Daoy (cell line): ENCODE measurements at places on chromosomes 1 and 21.

GRCh38 chr1:194069168-194069830 is 882.9 kb upstream of the B3GALT2 start:
- no peak for DNase-seq

GRCh38 chr21:15243406-15243805 is 178.6 kb upstream of the NRIP1 start:
- DNase-seq: no peak

DNA sequence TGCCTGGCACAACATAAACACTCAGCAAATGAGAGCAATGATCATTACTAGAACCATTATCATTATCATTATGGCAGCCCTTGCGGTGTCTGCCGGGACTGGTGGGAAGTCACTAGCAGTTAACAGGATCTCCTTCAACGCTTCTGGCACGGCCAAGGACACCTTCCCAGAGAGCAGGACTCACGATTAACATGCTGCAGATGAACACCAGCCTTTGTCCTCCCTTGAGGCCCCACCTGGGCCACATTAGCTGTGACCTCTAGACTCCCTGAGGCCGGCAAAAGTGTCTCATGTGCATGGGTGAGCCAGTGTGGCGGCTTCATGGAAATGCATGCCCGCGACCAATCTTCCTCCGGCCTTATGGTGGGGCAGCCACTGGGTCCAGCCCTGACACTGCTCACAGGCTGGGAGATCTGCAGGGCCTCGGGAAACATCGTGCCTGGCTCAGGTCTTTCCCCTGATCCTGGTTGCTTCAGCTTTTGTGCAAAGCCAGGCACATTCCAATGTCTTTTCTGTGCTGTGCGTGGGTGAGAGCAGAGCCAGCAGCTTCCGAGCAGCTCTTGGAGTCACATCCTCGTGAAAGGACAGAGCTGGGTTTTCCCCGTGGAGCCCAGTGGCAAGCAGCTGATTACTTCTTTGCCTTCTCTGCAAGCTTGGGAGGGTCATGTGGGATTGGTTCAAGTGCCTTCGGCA is 107.3 kb downstream of the HMGB4 start:
- no peak for DNase-seq

GRCh38 chr1:180167721-180168467 is 13.2 kb downstream of the QSOX1 start:
- DNase-seq: peak; percentile 83

DNA sequence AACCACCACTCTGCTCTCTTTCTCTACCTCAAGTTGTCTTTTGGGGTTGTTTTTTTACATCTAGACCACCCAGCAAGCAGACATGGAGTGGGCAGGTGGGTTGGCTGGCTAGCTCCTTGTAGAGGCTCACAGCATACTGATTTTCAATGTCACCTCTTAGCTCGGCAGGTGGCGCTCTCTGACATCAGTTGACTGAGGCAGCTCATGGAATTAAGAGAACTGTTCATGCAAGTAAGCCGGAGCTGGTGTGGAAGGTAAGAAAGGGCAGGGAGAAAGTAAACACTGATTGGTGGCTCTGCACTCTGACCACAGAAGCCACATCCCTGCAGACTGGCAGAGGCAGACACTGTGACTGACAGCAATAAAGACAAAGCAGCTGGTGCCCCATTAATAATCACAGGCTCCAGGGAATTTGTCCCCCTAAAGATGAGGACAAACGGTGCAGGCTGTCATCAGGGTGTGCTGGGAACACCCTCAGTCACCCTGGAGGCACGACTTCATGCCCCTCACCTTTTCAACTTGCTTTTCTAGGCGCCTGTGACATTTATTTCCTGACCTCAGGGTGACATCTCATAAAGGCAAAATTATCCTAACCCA is 226.8 kb downstream of the LMX1A start:
- peak; percentile 79 for DNase-seq

DNA sequence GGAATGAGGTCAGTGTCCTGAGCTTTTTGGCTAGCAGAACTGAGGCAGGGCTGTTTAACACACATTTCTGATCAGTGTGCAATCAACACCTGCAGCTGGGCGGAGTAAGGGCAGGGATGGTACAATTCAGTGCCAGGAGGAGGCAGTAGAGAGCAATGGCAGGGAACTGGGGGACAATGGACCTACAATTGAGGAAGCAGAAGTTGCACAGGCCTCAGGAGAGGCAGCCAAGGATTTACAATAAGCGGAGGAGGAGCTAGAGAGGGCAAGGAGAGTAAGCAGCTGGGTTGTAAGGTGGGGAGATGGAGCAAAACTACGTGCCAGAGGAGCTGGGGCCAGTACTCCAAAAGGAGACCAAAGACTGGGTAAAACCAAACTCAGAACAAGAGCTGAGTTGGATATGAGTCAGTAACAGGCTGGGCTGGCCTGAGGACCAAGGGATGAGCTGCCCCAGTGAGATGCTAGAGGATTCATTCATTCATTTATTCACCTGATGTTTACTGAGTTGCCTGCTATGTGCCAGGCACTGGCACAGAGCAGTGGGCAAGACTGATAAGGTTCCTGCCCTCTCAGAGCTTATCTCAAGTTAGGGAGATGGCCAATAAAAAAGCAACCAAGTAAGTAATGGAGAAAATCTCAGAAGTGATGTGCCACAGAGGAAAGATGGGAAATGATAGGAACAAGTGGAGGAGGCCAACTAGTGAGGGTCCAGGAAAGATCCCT is 10.4 kb upstream of the GALE start:
- peak; percentile 49 for DNase-seq

DNA sequence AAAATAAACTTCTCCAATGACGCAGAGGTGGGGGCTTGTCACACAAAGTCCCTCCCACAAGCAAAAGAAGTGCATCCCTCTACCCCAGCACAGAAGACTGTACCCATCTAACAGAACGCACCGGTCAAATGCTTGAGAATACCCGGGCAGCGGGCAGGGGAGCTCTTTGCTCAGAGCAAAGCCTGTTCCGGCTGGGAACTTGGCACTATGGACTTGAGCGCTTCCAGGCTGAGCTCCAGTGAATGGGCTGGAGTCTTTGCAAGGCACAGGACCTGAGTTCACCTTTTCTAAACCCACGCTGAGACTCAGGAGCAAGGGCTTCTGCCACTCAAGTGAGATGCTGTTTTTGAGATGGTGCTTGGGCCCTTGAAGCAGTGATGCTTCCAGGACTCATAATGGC is 20.3 kb downstream of the RHBG start:
- no peak for DNase-seq

DNA sequence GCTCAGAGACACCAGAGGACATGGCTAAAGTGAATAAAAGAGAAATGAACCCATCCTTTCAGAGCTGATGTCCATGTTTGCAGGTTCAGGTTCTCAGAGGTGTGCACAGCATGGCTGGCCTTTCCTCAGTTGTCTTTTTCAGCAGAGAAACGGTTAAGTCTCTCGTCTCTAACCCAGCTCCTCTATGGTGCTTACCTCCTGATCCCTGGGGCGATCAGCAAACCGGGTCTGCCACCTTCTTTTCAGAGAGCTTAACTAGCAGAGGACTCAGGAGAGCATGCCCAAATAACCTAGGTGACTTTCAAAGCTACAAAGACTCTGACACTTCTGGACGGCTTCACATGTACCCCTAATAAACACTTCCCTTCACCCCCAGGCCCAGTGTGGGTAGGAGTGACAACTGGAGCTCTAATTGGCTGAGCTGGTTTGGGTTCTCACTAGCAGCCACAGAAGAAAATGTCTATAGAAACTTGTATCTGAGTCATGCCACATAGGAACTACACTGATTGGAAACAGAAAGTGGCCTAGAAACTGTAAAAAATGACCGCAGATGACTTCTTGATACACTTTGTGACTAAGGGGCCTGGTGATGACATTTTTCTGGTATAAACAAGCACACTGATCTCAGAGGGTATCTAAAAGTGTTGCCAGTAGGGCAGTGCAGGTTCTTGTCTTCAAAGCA is at the start of gene AIM2:
Gene AIM2 (minus strand): TSS at position 329 of the 682 bp plus-strand sequence. CDS start 3,267 bp downstream, outside the sequence.
- peak; percentile 70 for DNase-seq
